ENCODE measurements at places on chromosomes 12 and 14.

DNA sequence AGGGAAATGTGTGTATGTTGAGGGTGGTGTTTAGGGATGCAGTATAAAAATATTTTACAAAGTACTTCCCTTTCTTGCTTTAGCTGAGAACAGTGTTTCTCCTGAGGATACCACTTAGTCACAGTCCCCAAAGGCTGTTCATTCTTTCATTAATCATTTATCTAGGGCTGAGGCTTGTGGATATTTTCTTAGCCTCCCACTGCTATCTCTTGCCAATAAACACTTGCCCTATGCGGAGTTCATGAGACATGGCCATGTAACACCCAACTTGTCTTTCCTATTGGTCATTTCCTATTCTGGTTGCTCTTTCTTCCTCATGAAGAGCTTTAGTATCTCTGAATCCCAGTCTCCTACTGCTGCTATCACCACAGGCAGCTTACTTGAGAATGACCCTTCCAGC, 75.1 kb downstream of the ETNK1 start:
- no peak for DNase-seq

- no peak for DNase-seq
Observed at GRCh38 chr12:124294780-124295341, at the start of gene RFLNA. TSS of gene RFLNA (plus strand) at chr12:124295093. CDS start at chr12:124295430, 337 bp downstream.

GRCh38 chr14:92926931-92927330, 4.0 kb downstream of the CHGA start:
- DNase-seq, result no peak

DNA sequence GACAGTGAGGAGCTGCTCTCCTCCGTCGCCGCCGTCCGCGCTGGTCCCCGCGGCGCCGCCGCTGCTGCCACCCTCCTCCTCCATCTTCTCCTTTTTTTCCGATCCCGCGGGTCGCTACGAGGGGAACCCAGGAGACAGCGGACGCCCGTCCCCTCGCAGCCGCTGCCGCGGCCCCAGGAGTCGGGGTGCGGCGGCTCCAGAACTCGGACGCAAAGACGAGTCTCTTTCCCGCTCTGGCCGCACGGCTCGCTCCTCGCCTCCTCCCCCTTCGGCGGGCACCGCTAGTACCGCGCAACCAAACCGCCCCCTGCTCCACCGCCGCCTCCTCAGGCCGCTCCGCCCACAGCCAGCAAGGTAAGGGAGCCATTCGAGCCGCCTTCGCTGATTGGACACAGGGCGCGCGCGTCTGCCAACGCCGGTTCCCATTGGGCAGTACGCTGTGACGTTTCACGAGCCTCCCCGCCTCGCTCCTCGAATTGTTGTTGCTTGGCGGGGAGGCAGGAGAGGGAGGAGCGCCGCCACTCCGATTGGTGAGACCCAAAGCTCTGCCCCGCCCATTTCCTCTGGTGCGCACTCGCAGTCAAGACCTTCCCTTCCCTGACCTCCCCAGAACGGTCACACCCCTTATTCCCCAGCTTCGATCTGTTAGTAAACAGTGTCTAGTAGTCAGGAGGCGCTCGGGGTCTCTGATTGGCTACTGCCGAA, at the start of gene RPS6KA5:
RPS6KA5 (minus strand) TSS at position 291 of the 705 bp plus-strand sequence; CDS start at position 84, 207 bp downstream.
- DNase-seq, result peak; percentile 98

- DNase-seq, result no peak
Observed at GRCh38 chr12:67752226-67752732, 103.7 kb downstream of the DYRK2 start.

DNA sequence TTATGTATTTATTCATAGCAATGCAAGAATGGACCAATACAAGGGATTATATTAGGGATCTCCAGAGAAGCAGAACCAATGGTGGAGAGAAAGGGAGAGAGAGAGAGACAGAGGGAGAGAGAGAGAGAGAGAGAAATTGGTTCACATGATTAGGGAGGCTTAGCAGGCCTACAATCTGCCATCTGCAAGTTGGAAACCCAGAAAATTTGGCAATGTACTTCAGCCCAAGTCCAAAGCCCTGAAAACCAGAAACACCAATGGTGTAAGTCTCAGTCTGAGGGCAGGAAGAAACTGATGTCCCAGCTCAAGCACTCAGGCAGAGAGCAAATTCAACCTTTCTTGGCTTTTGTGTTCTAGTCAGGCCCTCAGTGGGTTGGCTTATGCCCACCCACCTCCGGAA, 48.7 kb upstream of the CMKLR1 start:
- no peak for DNase-seq

GRCh38 chr12:68743356-68743755, 2.6 kb upstream of the SLC35E3 start:
- no peak for DNase-seq

DNA sequence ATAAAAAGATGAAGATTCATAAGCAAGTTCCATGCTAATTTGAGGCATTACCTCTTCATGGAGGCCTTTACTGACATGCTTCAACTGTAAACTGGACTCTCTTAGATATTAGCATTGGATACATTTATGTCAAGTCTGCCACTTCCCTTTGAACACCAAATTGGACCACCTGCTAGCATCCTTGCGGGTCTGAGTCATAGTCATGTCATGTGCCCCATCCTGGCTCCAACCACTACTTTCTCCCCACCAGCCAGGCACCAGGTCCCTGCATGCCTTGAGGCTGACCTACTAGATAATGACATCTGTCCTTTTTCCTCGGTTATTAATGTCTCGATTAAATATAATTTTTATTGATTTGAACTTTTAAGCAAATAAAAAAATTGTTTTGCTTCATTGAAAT, 32.9 kb upstream of the EEA1 start:
- no peak for DNase-seq

DNA sequence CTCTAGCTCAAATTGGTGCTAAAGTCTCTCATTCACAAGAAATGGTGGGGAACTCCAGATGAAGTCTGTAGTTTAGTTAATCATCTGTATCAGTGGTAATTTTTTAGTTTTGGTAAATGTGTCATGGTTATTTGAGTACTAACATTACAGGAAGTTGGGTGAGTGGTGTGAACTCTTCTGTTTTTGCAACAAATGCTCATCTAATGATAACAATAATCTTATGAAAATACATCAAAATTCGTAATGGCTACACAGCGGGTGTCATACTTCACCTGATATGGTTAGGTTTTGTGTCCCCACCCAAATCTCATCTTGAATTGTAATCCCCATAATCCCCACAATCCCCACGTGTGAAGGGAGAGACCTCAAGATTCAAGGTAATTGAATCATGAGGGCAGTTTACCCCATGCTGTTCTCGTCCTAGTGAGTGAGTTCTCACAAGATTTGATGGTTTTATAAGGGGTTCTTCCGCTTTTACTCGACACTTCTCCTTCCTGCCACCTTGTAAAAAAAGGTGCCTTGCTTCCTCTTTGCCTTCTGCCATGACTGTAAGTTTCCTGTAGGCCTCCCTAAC, 209.3 kb upstream of the FOXN3 start:
- DNase-seq, result no peak

GRCh38 chr12:47747126-47747525, 11.6 kb downstream of the RAPGEF3 start:
- no peak for DNase-seq

DNA sequence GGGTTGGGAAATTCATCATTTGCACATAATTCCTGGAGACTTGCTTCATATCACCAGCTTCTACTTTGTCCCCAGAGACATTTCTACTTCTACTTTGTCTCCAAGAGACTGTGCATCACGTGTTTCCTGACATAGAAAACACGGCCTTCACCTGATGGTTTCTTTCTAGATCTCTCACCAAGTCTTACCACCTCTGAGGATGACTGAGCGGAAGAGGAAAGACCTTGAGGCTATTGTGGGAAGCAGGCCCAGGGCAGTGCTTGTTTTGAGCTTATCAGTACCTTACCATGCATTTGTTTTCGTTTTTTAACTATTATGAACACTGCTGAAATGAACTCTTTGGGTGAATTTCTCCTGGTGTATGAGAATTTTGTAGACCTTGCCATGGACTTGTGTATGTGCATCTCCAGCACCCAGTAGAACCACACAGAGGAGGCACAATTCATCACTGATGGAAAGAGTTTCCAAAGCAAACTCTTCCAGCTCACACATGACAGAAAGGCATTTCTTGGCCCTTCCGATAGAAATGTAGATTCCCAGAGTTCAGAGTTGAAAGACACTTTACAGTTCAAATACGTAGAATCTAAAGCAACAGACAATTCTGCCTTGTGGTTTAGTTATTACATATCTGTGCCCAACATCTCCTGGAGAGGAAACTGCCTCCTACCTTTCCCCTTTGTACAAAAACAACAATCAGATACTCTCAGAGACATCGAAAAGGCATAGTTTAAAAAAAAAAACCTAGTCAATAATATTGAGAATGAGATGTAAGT, 434.7 kb downstream of the FUT8 start:
- peak; percentile 45 for DNase-seq

- DNase-seq, result no peak
Observed at GRCh38 chr14:58258156-58258555, 13.5 kb downstream of the PSMA3 start.

DNA sequence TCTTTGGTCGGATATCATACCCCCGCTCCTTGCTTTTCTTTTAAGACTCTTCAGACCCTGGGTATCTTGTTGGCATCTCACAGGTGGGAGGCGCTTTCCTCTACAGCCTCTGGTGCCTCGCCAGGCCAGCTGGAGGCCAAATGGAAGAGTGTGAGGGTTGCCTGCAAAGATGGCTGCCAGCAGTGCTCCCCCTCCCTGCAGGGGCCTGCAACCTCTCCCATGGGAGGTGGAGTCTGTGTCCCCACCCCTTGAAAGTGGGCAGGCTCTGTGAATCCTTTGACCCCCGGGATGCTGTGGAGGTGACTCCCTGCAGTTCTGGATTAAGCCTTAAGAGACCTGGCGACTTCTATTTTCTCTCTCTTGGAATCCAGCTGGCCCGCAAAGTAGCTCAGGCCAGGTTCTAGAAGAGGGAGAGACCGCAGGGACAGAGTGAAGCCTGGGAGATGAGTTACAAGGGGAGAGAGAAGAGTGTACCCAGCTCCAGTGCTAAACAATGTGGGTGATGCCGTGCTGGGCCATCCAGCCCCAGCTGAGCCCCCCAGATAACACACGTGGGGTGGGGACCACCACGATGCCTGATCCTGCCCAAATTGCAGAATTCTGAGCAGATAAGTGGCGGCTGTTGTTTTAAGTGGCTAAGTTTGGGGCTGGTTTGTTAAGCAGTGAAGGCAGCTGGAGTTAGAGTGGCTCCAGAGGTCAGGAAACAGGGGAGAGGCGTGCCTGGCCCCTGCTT, 37.9 kb upstream of the NCOR2 start:
- no peak for DNase-seq

DNA sequence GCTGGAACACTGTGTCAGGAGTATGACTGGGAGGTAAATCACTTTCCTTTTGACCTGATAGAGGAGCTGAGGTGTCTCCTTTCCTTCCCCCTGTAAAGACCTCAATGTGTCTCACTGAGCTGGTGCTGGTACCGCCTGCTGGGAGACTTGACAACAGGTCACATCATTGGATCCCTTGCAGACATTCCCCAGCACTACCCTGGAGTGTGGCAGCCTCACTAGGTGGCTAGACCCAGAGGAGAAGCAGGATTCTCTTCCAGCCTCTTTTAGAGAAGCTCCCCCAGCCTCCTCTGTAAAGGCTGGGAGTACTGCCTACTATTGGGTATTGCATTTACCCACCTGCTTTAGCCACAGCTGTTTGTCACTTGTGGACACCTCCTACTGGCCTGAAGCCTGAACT, 223.9 kb downstream of the ADGRD1 start:
- no peak for DNase-seq

DNA sequence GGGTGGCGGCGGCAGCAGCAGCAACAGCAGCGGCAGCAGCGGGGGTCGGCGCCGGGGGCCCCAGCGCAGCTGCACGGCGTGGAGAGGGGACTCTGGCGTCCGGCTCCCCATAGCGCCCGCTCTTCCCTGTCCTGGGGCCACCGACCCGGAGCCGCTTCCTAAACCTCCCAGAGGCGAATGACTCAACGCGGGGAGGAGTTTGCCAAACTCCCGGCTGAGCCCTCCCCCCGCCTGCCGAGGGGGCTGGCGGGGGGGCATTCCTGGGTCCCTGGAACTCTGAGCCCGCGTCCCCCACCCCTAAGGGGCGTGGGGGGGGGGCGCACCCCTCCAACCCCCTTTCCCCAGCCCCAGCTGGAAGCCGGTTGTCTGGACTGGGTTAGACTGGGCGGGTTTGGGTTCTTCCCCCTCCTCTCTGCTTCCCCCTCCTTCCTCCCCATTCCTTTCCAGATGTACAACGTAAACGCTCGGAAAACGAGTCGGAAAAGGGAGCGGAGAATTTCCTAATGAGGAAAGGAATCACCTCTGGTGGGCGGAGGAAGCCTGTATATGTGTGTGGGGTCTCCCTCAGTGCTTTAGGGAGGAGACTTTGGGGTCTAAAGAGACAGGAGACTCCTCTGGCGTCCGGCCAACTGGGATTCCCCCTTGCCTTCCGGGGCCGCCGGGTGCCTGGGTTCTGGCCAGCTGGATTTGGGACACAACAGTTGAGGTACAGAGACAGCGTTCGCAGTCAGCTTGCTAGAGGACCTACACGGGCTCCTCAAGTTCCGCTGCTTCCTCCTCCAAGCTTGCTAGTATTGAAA, at the start of gene ITGA5:
ITGA5 (minus strand) TSS at position 179 of the 800 bp plus-strand sequence; CDS start at position 111, 68 bp downstream.
- peak; percentile 38 for DNase-seq

DNA sequence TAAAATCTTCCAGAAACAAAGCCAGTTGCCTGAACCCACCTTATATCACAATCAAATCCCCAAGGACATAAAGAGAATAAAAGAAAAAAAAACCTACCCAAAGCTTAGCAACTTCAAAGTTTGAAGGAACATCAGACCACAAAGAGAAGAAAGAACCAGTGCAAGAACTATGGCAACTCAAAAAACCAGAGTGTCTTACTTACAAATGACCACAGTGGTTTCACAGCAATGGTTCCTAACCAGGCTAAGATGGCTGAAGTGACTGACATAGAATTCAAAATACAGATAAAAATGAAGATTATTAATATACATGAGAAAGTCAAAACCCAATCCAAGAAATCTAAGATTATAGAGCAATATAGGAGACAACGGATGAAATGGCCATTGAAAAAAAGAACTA, 56.7 kb downstream of the APOBEC1 start:
- no peak for DNase-seq

GRCh38 chr12:2697057-2697800, 97.5 kb upstream of the FKBP4 start:
- no peak for DNase-seq

Measured in stimulated activated CD4-positive, alpha-beta T cell treated with anti-CD3 and anti-CD28 coated beads, Interleukin-2, amount 100 ng/mL, for 48 hours (primary cell).